Thyroid gland (tissue), 4 donors: ENCODE measurements at places on chromosomes 2 and 18. TPM values are rescaled to one million over a fixed set of nuclear protein-coding genes. Genes with fewer than 3 reads are reported as not detected.

DNA sequence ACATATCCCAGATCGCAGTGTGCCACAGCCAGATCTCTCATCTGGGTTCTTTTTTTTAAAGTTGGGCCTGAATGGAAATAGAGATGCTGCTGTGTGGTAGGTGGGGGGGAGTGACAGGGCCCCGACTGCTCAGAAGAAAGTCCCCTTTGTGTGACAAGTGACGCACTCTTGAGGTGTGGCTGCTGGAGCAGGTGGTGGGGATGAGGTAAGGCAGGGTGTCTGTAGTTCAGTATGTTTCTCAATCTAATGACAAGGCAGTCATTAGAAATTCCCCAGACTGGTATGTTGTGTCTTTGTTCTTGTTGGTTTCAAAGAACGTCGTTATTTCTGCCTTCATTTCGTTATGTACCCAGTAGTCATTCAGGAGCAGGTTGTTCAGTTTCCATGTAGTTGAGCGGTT is 128.8 kb upstream of the TACR1 start:
- H3K27me3 ChIP-seq = no peaks in the 10 kb centered on the region
- no peaks in the 10 kb centered on the region for H3K36me3 ChIP-seq
- H3K4me1 ChIP-seq = no peaks in the 10 kb centered on the region

- no peak overlapping the region for H3K27ac ChIP-seq
- no peak for DNase-seq
- no peaks in the 10 kb centered on the region for H3K4me1 ChIP-seq
- H3K27me3 ChIP-seq = no peaks in the 10 kb centered on the region
- no peaks in the 10 kb centered on the region for H3K36me3 ChIP-seq
Observed at GRCh38 chr2:65658881-65659280, 226.5 kb upstream of the SPRED2 start.

Gene GDF7
- total RNA-seq = 0.42 TPM

DNA sequence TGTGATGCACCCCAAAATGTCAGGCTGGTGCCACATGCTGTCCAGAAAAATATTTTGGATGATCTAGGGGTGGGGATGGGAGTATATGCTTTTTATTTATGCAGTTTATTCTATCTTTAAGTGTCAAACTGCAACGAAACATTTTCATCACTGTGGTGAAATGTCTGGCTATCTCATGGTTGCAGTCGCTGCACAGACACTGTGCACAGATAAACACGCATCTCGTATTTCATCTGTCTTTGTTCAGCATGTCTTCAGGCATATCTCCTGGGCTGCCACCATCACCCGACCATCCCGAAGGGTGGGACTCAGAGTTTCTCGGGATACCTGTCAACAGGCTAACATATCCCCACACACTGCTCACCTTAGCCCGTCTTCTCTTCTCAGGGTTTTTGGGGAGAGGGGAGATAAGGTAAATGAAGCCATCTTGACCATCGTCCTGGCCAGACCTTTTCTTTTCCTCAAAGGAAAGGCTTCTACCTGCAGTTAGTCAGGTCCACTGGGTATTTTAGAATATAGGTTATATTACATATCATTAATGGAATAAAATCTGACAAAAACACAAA is 80.7 kb upstream of the NABP1 start:
- DNase-seq = no peak
- H3K4me1 ChIP-seq = no peaks in the 10 kb centered on the region
- no peaks in the 10 kb centered on the region for H3K27me3 ChIP-seq
- H3K36me3 ChIP-seq = no peaks in the 10 kb centered on the region
- H3K27ac ChIP-seq = no peak overlapping the region

DNA sequence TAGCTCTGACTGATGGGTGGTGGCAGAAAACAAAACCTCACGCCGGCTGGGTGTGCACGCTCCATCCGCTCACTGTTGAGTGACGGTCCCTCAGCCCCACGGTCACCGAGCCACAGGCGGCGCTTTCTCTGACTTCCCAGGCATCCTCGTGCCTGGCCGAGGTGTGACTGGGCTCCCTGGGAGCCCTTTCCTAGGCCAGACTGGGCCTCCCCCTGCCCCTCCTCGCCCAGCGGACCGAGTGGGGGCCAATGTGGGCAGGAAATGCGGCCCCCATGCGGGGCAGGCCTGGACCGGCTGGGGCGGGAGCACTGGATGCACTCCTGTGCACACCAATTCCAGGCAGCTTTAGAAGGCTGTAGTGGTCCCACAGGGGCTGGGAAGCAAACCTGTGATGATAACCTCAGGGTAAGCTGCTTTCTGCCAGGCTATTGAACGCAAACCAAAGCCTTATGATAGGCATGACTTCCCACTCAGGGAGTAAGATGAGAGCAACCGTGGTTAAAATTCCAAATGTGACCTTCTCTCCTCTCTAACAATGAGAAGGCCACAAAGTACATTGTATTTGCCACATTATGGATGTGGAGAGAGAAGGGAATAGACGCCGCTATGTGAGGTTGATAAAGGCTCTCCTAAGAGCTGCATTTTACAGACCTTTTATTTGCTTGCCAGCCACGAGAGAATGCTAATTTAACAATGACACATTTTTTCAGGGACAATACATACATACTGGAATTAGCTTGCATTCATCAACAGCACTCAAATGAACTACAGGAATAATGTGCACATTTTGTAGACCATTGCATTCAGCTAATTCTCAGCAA is 83.9 kb upstream of the PGAP1 start:
- DNase-seq = no peak
- no peaks in the 10 kb centered on the region for H3K36me3 ChIP-seq
- no peak overlapping the region for H3K4me3 ChIP-seq
- H3K27ac ChIP-seq = no peak overlapping the region
- no peaks in the 10 kb centered on the region for H3K4me1 ChIP-seq

Gene HOXD13
- not detected for total RNA-seq

- H3K27ac ChIP-seq = no peak overlapping the region
- no peak overlapping the region for H3K4me3 ChIP-seq
- no peaks in the 10 kb centered on the region for H3K4me1 ChIP-seq
- H3K36me3 ChIP-seq = no peaks in the 10 kb centered on the region
Observed at GRCh38 chr2:70828115-70828514, 7.5 kb downstream of the CD207 start.

GRCh38 chr2:197339016-197339415 is 28.4 kb upstream of the ANKRD44 start:
- no peaks in the 10 kb centered on the region for H3K27me3 ChIP-seq
- DNase-seq = no peak
- H3K27ac ChIP-seq = no peak overlapping the region
- no peaks in the 10 kb centered on the region for H3K4me1 ChIP-seq
- no peaks in the 10 kb centered on the region for H3K36me3 ChIP-seq

DNA sequence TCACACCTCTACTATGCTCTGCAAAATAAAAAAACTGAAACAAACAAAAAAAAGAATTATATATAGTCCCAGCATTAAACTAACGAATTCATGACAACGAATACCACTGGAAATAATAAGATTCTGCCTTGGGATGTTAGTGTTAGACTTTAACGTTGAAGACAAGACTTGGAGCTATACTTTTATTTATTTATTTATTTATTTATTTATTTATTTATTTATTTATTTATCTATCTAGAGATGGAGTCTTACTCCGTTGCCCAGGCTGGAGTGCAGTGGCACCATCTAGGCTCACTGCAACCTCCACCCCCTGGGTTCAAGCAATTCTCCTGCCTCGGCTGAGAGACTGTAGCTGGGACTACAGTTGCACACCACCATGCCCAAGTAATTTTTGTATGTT is 27.2 kb upstream of the PAPOLG start:
- no peaks in the 10 kb centered on the region for H3K27me3 ChIP-seq
- no peak for DNase-seq
- no peak overlapping the region for H3K27ac ChIP-seq
- no peaks in the 10 kb centered on the region for H3K4me1 ChIP-seq

DNA sequence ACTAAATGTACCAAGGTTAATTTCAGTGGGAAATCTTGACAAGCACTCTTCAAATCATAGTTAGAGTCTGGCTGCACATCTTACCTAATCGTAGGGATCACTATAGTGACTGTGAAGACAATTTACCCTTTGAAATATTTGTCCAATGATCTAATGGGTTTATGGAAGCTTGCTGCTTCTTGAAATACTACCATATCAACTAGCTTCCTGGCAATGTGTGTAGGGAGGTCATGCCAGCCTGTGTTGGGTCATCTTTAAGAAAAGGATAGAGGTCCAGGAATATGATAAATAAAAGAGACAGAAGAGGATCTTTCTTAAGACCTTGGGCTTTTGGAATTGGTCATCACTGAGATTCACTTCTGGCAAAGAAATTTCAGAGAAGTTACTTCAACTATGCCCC is 84.4 kb downstream of the POLE4 start:
- H3K4me3 ChIP-seq = no peak overlapping the region
- no peaks in the 10 kb centered on the region for H3K36me3 ChIP-seq
- H3K27ac ChIP-seq = no peak overlapping the region
- no peaks in the 10 kb centered on the region for H3K27me3 ChIP-seq

GRCh38 chr18:79684283-79684631 is 4.7 kb downstream of the CTDP1 start:
- DNase-seq = no peak
- no peaks in the 10 kb centered on the region for H3K27me3 ChIP-seq
- no peaks in the 10 kb centered on the region for H3K36me3 ChIP-seq
- H3K4me3 ChIP-seq = no peak overlapping the region
- no peak overlapping the region for H3K27ac ChIP-seq
- peaks cover 14% of the 10 kb centered on the region for H3K4me1 ChIP-seq

- H3K27me3 ChIP-seq = no peaks in the 10 kb centered on the region
- no peaks in the 10 kb centered on the region for H3K36me3 ChIP-seq
- H3K4me3 ChIP-seq = no peak overlapping the region
- DNase-seq = no peak
- no peaks in the 10 kb centered on the region for H3K4me1 ChIP-seq
Observed at GRCh38 chr2:154452471-154452870, 246.0 kb upstream of the KCNJ3 start.

DNA sequence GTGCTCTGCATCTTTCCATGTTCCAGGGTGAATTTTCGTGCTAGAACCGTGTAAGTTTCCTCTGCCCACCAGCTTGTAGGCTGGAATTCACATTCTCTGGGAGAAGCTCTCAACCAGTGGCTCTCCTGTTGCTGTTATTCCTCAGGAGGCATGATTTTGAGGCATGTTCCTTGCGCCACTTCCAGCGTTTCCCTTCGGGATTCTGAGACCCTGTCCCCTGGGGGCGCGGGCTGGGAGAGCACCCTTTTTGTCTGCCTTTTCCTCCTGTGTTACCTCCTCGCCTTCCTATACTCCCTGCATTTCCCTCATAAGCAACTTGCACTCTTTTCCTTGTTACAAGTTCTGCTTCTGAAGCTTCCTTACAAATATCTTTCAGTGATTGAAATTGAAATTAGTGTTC is 156.4 kb downstream of the PTPRM start:
- no peak overlapping the region for H3K4me3 ChIP-seq
- peaks cover 15% of the 10 kb centered on the region for H3K4me1 ChIP-seq
- no peaks in the 10 kb centered on the region for H3K36me3 ChIP-seq
- H3K27ac ChIP-seq = no peak overlapping the region
- no peak for DNase-seq

Gene MTA3
- 34.1 TPM for total RNA-seq

DNA sequence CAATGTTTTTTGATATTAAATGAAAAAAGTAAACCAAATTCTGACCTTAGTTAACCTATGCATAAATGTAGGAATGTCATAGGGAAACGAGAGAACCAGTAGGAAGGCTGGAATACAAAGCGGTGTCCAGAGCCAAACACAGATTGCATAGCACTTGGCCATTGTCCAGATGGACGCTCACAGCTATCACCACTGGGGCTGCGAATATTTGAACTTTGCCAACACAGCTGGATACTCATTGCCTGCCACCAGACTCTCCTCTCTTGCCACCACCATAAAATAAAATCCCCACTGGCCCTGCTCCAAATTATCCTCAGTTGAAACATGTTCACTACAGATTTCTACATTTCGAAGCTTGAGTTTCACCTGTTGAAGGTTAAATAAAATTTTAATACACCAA is 159.3 kb upstream of the GULP1 start:
- no peaks in the 10 kb centered on the region for H3K4me1 ChIP-seq
- H3K27me3 ChIP-seq = no peaks in the 10 kb centered on the region
- no peak overlapping the region for H3K27ac ChIP-seq

Gene TOGARAM2
- total RNA-seq = 0.78 TPM

Gene SLC39A6
- 44.3 TPM for total RNA-seq

Gene UGT1A5
- total RNA-seq = 2.9 TPM

DNA sequence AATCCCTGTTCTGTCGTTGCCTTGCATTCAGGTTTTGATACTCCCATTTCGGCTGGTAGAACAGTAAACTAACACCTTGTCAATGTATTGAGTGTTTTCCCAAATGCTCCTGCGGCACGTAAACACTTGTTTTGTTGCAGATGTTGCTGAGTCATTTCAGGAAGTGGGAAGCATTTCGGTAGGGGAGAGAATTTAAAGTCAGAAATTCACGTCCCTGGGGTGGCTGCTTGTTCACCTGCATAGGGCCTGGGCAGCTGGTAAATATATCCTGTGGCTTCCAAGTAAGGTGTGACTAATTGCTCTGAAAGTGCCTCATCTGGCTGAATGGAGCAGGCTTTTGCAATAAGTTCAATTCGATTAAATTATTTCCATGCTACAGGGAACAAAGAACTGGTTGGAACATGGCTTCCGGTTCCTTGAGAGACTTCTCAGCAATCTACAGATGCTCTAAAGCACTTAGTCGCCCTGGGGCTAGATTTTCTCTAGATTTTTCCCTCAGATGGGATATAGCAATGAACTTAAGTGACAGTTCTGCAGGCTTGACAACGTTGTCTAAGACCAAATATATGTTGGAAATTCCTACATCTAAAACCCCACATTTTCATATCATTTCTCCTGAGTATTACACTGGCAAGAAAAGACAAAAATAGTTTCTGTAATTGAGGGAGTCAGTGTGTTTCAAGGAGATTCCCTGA is 5.2 kb downstream of the GALR1 start:
- no peak overlapping the region for H3K4me3 ChIP-seq
- no peaks in the 10 kb centered on the region for H3K36me3 ChIP-seq
- no peak overlapping the region for H3K27ac ChIP-seq
- H3K27me3 ChIP-seq = peaks cover 10% of the 10 kb centered on the region

GRCh38 chr2:233816334-233816733 is 38.0 kb downstream of the HJURP start:
- DNase-seq = no peak
- H3K36me3 ChIP-seq = no peaks in the 10 kb centered on the region
- no peaks in the 10 kb centered on the region for H3K4me1 ChIP-seq
- H3K27me3 ChIP-seq = no peaks in the 10 kb centered on the region
- H3K27ac ChIP-seq = no peak overlapping the region
- no peak overlapping the region for H3K4me3 ChIP-seq

Gene GCG
- total RNA-seq = not detected

DNA sequence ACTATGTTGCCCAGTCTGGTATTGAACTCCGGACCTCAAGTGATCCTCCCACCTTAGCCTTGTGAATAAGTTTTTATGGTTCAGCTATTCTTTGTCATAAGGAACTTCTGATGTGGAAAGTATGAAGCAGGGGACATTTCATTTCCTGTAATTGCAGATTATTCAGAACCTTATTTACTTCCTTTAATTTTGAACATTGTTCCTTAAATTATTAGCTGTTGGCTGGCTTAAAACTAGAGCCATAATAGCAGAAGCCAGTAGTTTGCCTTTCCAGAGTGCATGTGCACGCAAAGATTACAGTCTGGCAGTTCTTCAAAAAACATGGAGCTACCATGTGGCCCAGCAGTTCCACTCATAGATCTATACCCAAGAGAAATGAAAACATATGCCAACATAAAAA is 53.1 kb downstream of the PMS1 start:
- no peaks in the 10 kb centered on the region for H3K4me1 ChIP-seq
- H3K4me3 ChIP-seq = no peak overlapping the region
- no peaks in the 10 kb centered on the region for H3K36me3 ChIP-seq
- H3K27ac ChIP-seq = no peak overlapping the region
- DNase-seq = no peak

GRCh38 chr2:88210132-88211002 is 40.2 kb downstream of the THNSL2 start:
- no peaks in the 10 kb centered on the region for H3K36me3 ChIP-seq
- H3K27ac ChIP-seq = no peak overlapping the region
- H3K4me3 ChIP-seq = no peak overlapping the region
- no peaks in the 10 kb centered on the region for H3K27me3 ChIP-seq
- DNase-seq = no peak

Gene ARHGAP25
- total RNA-seq = 4.5 TPM
